Activated CD4-positive, alpha-beta T cell treated with anti-CD3 and anti-CD28 coated beads for 36 hours (primary cell): ENCODE measurements at places on chromosomes 2 and 18.
A peak's percentile ranks its signal among the peaks of the same experiment; 100 is the strongest.

GRCh38 chr2:157052685-157053224, 204.8 kb upstream of the GALNT5 start:
- no peak for DNase-seq

- DNase-seq: no peak
Measured at GRCh38 chr2:146125551-146125950, 1605.6 kb upstream of the ZEB2 start.

- DNase-seq: peak; percentile 20
Measured at GRCh38 chr18:34222307-34223163, 2.2 kb downstream of the NOL4 start.

DNA sequence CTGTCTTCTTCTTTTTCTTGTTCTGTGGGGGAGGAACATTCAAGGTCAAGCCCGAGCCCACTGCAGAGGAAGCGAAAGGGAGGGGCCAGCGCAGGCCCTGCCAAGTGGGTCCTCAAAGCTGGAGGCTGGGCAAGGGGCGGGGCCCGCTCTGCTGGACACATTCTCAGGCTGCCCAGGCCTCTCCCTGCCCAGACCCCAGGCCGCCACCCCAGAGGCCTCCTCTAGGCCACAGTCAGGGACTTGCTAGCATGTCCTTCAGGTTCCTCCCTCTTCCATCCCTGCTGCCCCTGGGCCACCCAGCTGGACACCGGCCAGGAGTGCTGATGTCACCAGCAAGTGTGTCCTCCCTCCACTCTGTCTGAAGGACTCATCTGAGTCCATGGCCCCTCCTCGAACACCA, 44.1 kb downstream of the KIF1A start:
- DNase-seq: no peak

DNA sequence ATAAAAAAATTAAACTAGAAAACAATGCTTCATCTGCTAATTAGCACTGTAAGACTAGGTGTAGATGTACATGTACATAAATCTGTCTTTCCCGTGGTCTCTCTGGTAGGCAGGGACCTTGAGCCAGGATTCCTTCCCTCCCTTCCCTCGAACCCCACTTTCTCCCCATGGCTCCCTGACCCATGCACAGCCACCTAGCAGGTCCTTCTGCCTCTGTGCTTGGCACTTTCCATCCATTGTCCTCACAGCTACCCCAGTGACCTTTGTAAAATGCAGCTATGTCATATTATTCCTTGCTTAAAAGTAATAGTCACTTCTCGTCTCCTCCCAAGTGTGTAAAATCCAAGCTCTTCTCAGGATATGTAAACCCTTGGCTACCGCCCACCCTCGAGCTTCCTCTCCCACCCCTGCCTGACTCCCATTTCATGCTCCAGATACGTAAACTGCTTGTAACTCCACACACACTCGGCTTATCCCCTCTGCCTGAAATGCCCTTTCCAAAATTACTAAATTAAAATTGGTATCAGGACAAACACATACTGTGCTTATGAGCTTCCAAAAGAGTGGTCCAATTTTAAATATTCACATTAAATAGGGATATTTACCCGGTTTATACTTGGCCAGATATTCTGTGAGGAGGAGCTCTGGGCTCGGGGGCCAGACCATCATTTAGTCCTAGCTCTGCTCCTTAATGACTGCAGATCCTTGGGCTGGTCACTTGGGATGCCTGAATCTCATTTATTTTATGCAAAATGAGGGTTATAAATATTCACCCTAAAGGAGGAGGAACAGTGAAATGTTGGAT, 54.0 kb upstream of the RALBP1 start:
- no peak for DNase-seq

- DNase-seq: no peak
Measured at GRCh38 chr2:72094701-72095100, 53.0 kb downstream of the CYP26B1 start.

GRCh38 chr2:62577994-62578781, 72.2 kb upstream of the TMEM17 start:
- DNase-seq: no peak

DNA sequence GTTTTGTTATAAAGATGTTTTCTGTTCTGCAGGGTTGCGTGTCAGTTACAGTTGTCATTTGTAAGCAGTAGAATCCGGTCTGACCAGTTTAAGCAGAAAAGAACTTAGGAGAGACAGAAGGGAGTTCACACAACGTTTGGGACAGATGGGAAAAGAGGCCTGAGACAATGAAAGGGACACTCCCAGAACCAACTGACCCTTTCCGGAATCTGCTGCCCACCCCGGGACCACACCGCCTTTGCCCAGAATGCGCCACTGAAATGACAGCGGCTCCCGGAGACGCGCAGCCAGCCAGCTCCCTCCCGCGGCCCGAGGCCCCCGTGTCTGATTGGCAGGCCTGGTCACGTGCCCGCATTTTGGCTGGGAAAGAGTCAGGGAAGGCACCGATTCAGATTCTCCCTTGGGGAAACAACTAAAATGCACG, 244.6 kb downstream of the BCL2 start:
- DNase-seq: peak; percentile 84

- no peak for DNase-seq
Measured at GRCh38 chr2:191618046-191618780, 59.7 kb upstream of the NABP1 start.
